Stimulated activated CD8-positive, alpha-beta memory T cell treated with anti-CD3 and anti-CD28 coated beads, Interleukin-15, amount 100 ng/mL, for 48 hours (primary cell): ENCODE measurements at places on chromosomes 2 and 18.

- DNase-seq = no peak
Observed at GRCh38 chr2:103183061-103183460, 421.2 kb downstream of the TMEM182 start.

DNA sequence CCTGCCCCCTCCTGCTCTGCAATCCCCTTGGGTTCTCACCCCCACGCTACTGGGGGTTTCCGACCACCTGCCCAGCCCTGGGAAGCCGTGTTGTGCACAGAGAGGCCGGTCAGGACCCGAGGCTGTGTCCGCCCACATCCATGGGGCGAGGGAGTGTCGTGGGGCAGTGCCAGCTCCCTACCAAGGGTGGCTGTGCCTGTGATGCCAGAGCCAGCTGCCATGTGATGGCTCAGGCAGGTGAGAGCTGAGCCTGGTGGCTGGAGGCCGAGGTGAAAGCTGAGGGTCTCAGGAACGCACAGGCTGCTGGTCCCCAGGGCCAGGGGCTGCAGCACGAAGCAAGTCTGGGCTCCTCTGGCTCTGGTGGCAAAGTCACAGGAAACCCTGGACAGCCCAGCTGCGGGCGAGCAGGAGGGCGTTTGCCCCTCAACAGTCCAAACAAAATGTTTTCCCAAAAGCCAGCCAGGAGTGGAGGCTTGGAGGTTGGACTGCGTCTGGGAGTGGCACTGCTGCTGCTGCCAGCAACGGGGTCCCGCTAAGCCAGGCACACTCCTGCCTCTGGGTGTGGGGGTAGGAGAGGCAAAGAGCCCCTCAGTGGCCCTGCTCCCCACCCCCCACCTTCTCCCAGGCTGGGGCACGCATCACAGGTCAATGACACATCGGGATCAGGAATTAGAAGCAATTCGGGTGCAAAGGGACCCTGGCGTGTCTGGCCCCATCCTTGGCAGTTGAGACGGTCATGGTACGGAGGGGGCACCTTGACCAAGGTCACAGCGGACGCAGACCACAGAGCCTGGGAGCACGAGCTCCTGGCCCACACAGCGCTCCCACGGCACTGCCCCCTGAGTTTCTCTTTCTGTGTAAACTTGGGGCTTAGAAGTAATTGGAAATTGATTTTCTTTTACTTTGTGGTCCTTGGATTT, 72.4 kb upstream of the GPC1 start:
- DNase-seq = no peak

GRCh38 chr2:1672738-1673137, 71.6 kb downstream of the PXDN start:
- no peak for DNase-seq

DNA sequence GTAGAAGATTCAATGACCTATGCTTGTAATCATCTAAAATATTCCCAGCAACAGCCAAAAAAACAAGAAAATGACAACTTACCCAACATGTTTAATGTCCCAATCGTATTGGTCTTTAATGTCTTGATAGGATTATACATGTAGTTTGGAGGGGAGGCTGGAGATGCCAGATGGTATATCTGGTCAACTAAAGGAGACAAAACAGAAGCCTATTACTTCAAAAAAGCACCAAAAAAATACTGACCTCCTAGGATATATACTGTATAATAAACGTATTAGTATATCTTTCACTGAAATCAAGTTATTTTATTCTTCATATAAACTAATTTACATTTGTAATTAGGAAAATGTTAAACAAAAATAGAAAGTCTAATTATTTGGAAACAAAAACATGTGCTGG, 64.5 kb downstream of the UXS1 start:
- DNase-seq = no peak

DNA sequence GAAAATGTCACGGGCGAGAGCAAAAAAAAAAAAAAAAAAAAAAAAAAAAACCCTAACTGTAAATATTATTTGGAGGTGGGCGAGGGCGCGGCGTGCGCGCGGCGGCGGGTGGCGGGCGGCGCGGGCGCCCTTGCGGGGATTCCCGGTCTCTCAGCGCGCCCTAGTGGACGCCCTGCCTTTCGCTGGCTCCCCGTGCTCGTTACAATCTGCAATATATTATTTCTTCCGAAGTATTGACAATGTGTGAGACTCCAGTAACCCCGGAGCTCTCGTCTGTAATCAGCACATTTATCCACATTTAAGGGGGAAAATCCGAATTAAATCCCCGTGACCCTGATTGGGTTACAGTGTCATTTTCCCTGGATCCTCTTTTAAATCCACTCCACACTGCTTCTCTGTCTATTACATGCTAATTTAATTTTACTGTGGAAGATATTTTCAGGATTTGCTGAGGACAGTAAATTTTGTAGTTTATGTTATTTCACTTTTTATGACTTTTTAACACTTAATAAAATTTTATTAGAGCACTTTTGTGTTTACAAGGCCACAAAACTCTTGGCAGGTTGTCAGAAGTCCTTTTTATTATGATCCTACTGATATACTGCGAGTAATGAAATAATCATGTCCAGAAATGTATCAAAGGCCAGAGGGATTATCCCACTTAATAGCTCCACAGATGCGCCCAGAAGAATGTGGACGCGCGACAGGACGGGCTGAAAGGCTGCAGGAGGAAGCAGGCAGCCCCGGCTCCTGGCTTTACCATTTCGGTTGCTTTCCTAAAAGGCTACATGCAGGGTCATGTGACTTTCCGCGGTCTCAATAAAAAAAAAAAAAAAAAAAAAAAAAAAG, 369.1 kb downstream of the MTX2 start:
- DNase-seq = peak; percentile 27

GRCh38 chr18:50312296-50313030, 25.0 kb upstream of the CXXC1 start:
- no peak for DNase-seq

- DNase-seq = no peak
Observed at GRCh38 chr2:172072706-172073105, 12.6 kb upstream of the DLX1 start.

- no peak for DNase-seq
Observed at GRCh38 chr2:2960441-2961133, 417.0 kb downstream of the EIPR1 start.

DNA sequence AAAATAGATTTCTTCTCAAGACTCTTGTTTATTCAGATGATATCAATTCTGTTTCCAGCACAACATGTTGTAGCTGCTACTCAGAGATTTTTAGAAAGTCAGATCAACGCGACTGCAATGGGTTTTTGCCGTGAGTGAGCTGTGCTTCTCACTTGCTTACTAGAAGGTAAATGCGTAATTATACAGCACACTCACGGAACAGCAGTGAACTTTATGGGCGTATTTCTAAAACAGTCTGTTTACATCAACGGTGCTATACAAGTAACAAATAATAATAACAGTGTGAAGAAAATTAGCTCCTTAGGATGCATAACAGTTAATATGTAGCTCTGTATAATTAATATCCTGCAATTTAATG, 533.6 kb downstream of the RNF144A start:
- DNase-seq = no peak

DNA sequence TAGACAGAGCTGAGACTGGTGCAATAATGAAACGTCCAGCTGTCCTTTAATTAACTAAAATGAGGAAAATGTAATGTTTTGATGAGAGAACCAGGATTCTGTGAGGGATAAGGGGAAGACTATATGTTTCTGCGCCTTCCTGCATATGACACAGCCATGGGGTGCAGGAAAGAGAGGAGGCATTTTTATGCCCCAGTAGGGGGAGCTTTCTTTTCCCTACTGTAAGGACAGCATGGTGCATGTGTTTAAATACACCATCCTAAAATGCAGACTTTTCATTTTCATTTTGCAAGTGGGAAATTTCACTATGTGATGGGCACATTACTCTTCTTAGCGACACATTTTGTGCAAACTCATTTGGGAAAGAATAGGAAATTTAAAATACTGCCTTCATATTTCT, 446.1 kb downstream of the ARHGAP15 start:
- DNase-seq = no peak

GRCh38 chr2:132497591-132497990, 81.0 kb downstream of the GPR39 start:
- DNase-seq = no peak

DNA sequence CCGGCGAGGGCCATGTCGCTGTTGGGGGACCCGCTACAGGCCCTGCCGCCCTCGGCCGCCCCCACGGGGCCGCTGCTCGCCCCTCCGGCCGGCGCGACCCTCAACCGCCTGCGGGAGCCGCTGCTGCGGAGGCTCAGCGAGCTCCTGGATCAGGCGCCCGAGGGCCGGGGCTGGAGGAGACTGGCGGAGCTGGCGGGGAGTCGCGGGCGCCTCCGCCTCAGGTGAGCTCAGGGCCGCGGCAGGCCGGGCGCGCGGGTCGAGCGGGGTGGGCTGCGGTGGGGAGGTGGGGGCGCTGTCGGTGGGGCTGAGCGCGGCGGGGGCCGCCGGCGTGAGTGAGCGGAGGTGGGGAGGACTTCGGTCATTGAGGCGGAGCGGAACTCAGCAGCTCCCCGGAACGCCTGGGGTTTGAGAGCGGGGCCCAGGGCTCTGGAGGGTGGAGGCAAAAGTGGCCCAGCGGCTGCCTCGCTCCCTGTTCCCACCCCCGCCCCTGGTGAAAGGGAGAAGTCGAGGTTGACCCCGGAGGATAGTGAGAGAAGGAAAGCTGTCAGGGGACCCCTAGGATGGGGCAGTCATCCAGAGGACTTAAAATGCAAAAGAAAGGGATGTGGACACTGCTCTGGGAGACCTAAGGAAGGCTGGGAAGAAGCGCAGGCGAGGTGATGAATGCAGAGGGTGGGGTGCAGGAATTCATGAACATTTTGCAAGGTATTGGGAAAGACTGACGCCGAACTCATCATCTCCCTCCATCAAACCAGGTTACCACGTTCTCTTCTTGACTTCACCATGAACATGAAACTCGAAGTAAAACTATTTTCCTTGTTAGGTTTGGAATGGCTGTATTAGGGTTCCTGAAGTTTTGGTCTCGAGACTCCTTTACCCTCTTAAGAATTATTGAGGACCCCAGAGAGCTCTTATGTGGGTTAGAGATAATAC, 633 bp downstream of the MALT1 start:
- DNase-seq = peak; percentile 27

GRCh38 chr18:41265047-41265446, 690.0 kb upstream of the PIK3C3 start:
- DNase-seq = no peak

DNA sequence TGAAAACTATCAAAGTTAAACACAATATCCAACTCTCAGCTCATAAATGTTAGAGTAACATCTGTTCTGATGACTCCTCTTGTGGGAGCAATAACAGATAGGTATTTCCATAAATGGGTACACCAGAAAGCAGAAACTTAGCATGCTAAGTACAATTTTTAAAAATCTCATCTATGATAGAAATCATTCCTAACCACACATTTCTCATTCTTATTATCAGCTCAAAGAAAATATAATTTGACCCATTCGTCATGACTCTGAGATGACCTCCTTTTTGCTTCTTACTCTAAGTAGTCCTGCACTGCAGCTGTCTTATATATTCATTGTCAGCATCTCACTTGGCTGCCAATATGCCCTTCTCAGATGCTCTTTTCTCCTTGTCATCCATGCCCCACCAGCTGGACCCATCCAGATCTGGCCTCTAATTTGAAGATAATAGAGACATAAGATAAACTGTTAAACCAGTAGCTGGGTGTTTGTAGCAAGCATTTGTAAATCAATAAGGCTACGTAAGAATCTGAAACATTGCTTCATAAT, 298.3 kb downstream of the KCNS3 start:
- DNase-seq = no peak

- no peak for DNase-seq
Observed at GRCh38 chr18:39863916-39864315, 2091.1 kb upstream of the PIK3C3 start.

DNA sequence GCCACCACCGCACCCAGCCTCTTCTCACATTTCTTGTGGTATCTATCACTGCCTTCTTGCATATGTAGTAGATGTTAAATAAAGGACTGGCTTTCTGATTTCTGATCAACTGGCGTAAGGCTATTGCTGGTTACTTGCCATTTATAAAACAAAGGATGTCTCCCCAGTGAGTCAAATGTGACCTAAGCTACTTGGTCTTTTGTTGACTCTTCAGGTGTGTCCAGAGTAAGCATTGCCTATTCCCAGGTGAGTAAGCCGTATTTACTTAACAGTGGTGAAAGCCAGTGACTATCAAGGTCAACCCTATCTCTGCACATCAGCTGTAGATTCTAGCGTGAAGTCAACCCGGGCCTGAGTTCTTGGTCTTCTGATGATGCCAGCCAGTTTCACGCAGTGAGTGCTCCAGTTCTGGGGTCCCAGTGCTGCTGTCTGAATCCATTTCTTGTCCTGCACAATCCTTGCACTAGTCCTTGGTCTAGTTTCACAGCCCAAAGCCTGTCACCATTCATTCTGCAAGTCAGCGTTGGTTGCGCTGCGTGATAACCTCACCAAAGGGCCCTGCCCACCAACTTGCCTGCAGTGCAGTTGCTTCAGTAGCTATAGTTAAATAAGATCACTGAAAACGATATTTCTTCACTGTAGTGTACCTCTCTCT, 120.2 kb downstream of the GBX2 start:
- DNase-seq = no peak

GRCh38 chr2:233926806-233927205, 9.6 kb downstream of the TRPM8 start:
- no peak for DNase-seq

- DNase-seq = no peak
Observed at GRCh38 chr2:118658596-118659198, 188.8 kb downstream of the EN1 start.

GRCh38 chr2:106584304-106584954, 97.3 kb downstream of the CD8B2 start:
- DNase-seq = no peak

DNA sequence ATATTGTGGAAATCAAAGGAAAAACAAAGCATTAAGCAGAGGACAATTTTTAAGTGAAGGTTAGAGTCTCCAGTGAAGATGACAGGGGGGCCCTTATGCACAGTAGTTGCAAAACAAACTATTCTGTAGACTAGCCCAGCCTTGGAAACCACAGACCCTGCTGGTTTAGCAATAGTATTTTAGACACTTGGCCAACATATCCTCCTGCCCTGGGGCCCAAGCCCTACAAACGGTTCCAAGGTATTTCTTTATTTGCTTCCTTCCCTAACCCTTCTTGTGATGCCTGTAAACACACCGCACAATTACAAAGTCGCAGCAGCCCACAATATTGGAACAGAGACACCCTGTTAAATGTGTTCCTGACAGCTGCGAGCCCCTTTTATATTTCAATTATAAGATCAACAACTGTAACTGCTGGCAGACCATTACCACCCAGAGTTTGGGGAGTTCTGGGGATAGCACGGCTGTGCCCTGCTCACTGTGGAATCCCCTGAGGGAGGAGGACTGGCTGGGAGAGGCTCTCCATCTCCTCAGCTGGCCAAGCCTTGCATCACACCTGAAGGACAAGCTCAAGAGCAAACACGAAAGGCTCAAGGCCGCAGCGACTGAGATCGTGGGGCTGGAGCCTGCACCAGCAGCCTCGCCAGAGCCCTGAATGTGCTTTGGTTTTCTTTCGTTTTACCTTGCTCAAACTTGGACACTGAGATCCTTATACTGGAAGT, 282.2 kb upstream of the ATP5MC3 start:
- DNase-seq = no peak

DNA sequence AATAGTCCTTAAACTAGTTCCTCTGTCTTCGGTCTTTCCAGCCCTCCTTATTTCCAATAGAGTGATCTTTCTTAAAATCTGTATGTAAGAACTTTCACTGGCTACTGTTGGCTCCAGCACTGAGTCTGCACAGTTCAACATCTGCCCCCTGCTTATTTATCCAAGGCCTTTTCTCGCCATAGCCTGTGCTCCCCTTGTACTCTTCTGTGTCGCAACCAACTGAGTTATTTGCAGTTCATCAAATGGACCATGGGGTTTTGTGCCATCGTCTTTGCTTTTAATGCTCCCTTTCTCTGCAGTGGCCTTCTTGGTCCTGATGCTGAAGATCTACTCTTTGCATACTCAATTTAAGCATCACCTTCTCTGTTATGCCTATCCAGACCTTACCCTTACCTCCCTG, 77.3 kb downstream of the DSC3 start:
- DNase-seq = no peak

- DNase-seq = no peak
Observed at GRCh38 chr2:39018638-39019037, 102.2 kb downstream of the SOS1 start.
